Tongue (tissue), 3 donors: ENCODE measurements at places on chromosomes 11 and 22. TPM values are rescaled to one million over a fixed set of nuclear protein-coding genes. Genes with fewer than 3 reads are reported as not detected.

DNA sequence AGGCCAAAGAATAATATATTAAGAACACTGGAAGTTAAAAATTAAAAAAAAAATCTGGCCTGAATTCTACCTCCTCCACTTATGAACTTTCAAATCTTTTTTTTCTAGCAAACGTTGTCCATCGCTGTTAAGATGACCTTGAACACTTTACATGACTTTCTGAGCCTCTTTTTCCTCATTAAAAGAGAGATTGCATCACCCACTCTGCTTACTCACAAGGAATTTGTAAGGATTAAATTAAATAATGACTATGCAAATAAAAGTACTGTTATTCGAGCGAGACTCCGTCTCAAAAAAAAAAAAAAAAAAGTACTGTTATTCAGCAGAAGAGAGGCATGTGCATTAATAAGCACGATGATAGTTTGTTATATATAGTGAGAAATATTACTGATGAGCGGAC lies 285.1 kb upstream of the CCDC90B start:
- DNase-seq, result no peak

GRCh38 chr11:331358-332060 lies 10.8 kb upstream of the IFITM3 start:
- no peak for DNase-seq

The CENPM gene
- total RNA-seq, result 6.1 TPM

- no peak for DNase-seq
Observed at GRCh38 chr11:46275964-46276641, 1.4 kb upstream of the CREB3L1 start.

GRCh38 chr11:27673979-27674663 lies 26.1 kb downstream of the BDNF start:
- DNase-seq, result peak; percentile 16

DNA sequence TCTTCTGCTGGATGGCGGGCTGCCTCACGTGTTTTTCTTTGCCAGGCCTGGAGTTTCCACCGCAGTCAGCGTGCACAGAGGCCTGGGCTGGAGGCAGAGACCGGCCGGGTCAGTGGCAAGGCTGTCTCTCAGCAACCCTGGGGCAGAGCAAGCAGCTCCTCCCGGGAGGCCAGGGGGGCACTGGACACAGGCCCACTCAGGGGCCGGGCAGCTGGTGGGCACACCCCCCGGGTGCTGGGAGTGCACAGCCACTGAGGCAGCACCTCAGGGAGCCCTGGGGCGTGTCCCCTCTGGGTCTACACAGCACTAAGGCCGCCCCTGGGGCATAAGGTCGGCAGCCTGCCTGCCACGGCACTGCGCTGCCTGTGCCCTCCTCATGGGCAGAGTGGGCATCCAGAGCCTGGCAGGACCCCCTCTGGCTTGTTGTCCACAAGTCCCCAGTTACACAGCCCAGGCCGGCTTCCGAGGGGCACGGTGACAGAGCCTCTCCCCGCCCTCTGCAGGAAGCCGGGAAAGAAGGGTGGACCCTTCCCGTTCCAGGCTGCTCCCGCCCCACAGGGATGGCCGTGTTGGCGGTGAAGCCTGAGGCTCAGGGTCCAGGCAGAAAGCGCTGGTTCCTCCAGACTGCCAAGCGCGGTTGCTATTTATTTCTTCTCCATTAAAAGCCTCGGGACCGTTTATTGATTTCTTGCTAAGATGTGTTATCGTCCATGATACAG lies 18.5 kb upstream of the TH start:
- DNase-seq, result peak; percentile 29

DNA sequence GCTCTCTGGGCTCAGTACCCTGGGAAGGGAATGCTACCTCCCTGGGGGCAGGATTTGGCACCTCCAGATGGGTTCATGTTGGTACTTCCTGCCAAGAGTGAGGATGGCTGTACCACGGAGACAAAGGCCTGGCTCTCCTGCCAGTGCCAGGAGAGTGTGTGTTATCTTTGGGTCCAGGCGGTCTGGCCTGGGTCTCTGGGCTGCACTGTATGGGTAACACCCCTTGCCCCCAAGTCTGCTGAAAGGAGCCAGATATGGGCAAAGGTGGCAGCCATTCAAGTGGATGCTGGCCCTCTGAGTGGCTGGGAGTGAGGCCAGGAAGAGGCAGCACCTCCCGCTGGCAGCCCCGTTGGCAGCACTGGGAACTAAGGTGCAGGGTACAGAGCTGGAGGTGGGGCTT lies 91.5 kb downstream of the NECTIN1 start:
- DNase-seq, result no peak

The OR4D5 gene
- total RNA-seq, result not detected

The PTPRCAP gene
- total RNA-seq, result 1.2 TPM

DNA sequence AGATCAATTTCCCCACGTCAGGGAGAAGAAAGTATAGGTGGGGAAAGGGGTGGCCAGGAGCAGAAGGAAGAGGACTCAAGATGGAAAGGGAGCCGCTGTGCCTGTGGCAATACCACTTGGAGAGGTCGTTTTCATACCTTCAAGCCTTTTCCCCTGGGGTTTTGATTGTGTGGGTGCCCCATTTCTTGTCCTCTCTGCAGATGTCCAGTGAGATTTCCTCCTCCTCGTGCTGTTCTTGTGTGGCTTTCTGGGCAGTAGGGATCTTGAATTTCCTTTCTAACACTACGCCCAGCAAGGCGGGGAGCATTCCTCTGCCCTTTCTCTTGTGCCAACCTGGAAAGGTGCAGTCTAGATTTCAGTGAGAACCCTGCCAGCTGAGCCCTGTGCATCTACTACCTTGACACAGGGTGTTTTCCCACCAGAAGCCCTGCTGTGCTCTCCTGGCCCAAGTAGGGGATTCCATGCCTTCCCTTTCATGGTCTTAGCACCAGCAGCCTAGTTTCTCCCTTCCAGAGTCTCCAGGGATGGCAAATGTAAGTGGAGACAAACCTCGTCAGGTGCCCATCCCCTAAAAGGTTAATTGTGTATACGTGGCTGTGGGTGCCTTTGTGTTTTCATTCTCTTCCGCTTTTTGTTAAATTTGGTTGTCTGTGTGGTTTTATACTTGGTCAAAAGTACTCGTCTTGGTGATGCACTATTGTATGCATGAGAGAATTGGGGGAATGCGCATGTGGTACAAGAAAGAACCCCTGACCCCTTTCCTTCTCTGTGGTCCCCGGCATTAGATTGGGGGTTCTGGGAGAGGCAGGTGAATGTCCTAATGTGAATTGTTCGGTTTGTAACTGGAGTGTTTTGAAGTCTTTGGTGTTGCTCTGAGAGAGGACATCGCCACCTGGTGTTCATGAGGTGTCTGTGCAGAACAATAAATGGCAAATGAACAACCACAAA lies 71.4 kb upstream of the MPEG1 start:
- peak; percentile 74 for DNase-seq

The BMAL1 gene
- 21.8 TPM for total RNA-seq

GRCh38 chr11:60985991-60986915 lies 14.8 kb downstream of the CD6 start:
- no peak for DNase-seq

DNA sequence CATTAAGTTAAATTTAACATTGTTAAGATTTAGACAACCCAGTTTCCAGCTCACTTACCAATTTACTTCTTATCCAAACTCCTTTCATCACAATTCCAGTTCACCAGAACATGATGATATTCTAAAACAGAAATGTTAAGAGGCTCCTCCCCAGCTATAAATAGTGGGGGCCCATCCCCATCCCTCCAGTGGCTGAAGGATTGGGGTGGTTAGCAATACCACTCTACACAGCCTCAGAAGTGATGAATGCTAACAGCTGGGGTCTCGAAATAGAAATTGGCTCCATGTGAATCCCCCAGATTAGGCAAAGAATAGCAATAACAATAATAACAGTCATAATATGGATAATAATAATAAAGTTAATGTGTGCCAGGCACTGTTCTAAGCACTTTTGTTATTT lies 97.9 kb upstream of the NCAM1 start:
- DNase-seq, result peak; percentile 78

The TPBGL gene
- 0.51 TPM for total RNA-seq

GRCh38 chr22:38218661-38219622 lies 17.1 kb downstream of the MAFF start:
- peak; percentile 81 for DNase-seq

DNA sequence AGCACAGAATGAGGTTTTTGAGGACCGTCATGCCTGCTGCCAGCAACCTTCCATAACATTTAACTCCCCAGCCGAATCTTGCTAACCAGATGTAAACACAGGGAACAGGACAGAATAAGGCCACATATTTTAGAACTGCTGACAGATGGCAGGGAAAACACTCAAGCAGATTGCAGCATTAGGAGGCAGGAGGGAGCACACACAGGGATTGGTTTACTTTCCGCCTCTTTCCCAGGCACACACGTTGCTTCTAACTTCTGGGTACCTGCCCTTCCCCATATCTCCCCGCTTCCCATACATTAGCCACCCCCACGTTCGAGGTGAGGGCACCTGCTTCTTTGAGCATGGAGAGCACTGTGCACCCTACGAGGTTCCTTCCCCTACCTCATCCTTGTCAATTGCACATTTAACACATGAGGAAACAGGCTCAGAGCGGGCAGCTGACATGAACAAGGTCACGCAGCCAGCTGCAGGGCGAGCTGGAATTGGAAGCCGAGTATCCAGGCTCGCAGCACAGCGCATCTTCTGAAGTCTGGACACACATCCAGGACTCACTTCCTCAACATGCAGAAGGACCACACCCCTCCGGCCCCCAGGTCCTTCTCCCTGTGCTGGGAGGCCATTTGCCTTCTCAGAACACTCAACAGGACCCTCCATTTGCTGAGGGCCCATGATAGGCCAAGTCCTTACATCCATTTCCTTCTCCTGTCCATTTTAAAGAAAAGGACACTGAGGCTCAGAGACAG lies 18.7 kb downstream of the ASPHD2 start:
- DNase-seq, result no peak

The PANX3 gene
- total RNA-seq, result not detected
